ENCODE measurements at places on chromosomes 1 and 21. TPM values are rescaled to one million over a fixed set of nuclear protein-coding genes. Genes with fewer than 3 reads are reported as not detected.

The EXO1 gene
- total RNA-seq = 5.6 TPM

The KLHDC7A gene
- not detected for total RNA-seq

The LCE1C gene
- total RNA-seq = not detected

The DMBX1 gene
- total RNA-seq = not detected

The C4BPA gene
- not detected for total RNA-seq

The CYP4Z1 gene
- total RNA-seq = not detected

The TSSK3 gene
- total RNA-seq = not detected

Measured in epithelial cell of alveolus of lung (primary cell).